ENCODE measurements at places on chromosomes 16 and 17.

DNA sequence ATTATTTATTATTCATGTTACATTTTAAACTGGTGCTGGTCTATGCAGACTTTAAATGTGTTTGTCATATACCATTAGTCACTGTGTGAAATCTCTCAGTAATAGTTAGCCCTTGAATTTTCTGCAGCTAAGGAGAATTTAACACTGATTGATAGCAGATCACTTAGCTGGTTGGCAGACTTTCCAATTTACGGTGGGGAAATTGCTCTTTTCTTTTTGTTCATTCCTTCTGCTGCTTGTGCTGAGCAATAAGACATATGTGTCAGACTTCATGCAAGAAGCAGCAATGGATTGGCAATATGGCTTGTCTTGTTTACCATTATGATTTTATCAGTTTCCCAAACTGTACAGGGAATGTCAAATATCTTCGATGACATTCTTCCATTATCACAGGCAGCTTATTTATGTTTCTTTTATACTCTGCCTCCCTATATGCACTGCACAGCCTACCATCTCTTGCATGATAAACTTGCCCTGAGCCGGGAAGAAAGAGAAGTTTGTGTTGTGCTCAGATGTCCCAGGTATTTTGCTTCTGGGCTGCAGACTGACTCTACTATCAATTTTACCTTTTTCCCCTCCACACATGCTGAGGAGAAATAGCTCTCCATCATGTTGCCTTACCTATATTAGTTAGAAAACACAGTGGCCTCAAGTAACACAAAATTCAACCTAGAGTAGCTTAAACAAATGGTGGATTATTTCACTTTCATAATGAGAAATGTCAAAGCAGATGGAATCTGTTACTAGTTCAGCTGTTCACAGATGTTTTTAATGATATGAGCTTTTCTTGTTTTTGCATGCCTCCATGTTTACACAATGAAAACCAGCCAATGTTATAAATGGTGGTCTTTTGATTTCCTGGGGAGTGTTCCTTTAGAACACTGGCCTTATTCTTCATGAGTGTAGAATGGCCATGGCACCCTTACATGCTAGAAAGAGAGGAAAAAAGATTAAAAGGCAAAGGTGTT, 968.1 kb upstream of the GOT2 start:
- no peak for DNase-seq

GRCh38 chr17:37050920-37051319, 102.2 kb downstream of the AATF start:
- DNase-seq: no peak

GRCh38 chr17:68910251-68910705, 44.9 kb downstream of the ABCA8 start:
- DNase-seq: no peak

GRCh38 chr16:57092786-57093411, 516 bp downstream of the CPNE2 start:
- peak; percentile 26 for DNase-seq

DNA sequence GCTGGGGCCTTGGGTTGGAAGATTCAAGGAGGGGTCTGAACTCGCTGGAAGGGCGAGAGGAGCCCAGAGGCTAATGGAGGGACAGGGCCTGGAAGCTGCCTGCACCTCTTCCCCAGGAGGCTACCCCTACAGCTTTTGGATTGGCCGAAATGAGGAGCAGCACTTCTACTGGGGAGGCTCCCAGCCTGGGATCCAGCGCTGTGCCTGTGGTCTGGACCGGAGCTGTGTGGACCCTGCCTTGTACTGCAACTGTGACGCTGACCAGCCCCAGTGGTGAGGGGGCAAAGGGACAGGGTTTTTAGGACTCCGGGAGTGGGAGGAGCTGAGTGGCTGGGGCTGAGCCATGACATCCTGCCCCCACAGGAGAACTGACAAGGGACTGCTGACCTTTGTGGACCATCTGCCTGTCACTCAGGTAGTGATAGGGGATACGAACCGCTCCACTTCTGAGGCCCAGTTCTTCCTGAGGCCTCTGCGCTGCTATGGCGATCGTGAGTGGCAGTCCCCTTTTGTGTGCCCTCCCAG, 8.8 kb downstream of the CNTNAP1 start:
- DNase-seq: no peak

GRCh38 chr17:46922487-46922803, 515 bp upstream of the GOSR2 start:
- no peak for DNase-seq

GRCh38 chr17:59804901-59805465, 87.8 kb downstream of the TUBD1 start:
- no peak for DNase-seq

DNA sequence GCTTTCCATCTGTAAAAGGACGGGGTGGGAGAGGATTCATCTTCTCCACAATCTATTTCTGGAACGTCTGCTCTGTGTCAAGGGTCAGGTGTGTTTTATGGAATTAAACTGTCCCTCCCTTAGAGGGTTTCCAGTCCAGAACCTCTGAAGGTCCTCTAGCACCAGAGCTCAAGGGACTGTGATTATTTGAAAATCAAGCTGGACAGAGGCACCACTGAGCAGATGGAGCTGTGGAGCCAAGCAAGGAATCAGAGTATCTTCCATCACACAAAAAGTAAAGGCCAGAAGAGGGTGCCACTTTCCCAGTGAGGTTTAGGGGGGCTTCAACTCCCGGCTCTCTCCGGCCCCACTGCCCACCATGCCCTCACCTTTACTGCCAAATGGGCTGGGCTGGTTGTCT, 6.8 kb downstream of the CACNG5 start:
- no peak for DNase-seq
